Activated gamma-delta T cell treated with anti-CD3 and anti-CD28 coated beads, Interleukin-2, amount 50 U/mL, for 16 hours (primary cell): ENCODE measurements at places on chromosomes 11 and 22.

GRCh38 chr22:47626428-47627390, 864.3 kb downstream of the TBC1D22A start:
- DNase-seq, result no peak

DNA sequence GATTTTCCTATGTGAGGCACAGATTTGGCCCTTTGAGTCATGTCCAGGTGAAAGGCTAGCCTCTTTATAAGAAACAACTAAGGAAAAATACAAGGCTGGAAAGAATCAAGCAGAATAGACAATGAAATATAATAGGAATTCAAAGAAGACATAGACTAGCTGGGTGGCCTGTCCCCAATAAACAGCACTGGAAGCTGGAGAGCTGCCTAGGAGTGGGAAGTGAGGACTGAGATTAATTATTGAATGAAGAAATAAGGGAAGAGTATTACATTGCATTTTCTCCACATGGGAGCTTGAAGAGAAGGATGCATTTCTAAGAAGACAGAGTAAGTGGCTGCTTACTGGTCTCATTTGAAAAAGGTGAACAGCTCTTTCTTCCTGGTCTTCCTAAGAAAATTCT, 100.0 kb downstream of the CCDC34 start:
- no peak for DNase-seq

GRCh38 chr11:19800162-19800561, 87.5 kb downstream of the NAV2 start:
- DNase-seq, result no peak

DNA sequence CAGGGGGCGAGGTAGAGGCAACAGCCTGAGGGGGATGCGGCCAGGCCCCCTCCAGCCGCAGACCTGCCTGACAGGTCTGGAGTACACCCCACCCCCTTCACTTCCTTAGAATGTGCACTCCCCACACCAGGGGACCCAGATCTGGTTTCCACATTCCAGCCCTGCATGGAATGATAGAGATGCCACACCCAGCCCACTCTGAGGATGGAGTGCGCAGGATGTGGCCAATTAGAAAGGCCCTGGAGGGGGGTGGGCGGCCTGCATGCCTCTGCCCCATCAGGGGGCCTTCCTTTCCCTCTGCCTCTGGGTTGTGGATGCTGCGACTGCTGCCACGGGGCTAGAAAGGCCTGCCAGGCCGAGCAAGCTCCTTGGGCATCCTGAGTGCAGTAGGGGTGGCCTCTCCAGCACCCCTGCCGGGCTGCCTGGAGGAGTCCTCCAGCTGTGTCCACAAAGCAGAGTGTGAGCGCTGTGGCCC, 28.2 kb upstream of the MGAT3 start:
- DNase-seq, result no peak

DNA sequence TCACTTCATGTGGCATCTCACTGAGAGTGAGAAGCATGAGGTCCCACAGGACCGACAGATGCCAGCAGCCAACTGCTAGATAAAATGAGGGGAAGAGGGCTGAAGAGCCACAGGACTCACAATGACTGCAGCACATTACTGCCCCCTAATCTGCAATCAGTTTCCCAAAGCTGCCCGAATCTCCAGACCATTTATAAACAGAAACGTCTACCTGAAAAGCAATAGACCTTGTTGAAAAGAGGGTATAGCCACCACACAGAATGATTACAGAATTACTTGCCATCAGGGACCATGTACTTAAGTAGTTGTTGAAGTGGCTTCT, 12.4 kb upstream of the TEF start:
- no peak for DNase-seq

GRCh38 chr11:74024261-74025029, 15.6 kb upstream of the UCP3 start:
- no peak for DNase-seq
